Stimulated activated CD4-positive, alpha-beta T cell treated with anti-CD3 and anti-CD28 coated beads, Interleukin-4, amount 100 ng/mL, for 1 hour (primary cell): ENCODE measurements at places on chromosomes 2 and 18.

- DNase-seq: no peak
Measured at GRCh38 chr2:236607471-236608187, 38.0 kb downstream of the ACKR3 start.

- DNase-seq: peak; percentile 64
Measured at GRCh38 chr2:43149482-43150107, 76.8 kb downstream of the ZFP36L2 start.

DNA sequence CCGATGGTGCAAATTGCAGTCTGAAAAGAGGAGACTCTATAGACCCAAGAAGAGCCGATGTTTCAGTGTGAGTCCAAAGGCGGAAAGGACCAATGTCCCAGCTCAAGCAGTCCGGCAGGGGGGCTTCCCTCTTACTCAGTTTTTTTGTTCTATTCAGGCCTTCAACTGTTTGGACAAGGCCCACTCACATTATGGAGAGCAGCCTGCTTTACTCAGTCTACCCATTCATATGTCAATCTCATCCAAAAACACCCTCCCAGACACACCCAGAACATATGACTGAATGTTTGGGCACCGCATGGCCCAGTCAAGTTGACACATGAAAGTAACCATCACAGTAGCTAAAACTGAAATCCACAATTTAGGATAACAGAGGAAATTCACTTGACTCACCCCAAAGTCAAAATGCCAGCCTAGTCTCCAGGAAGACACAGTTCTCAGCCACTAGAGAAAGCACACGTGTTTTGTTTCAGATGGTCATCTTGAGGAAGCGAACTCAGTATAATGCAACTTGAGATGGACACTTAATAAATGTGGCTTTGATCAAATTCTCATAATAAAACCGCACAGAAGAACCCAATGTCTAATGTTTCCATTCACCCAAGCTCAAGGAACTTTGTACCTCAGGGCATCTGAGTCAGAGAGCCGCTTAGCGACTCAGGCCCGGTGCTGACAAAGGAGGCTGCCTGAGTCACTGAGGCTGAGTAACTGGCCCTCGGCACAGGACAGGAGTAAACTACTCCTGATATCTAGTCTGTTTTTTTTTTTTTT, 2.4 kb downstream of the FHL2 start:
- DNase-seq: peak; percentile 51

- no peak for DNase-seq
Measured at GRCh38 chr18:67117804-67118203, 398.7 kb downstream of the DSEL start.

DNA sequence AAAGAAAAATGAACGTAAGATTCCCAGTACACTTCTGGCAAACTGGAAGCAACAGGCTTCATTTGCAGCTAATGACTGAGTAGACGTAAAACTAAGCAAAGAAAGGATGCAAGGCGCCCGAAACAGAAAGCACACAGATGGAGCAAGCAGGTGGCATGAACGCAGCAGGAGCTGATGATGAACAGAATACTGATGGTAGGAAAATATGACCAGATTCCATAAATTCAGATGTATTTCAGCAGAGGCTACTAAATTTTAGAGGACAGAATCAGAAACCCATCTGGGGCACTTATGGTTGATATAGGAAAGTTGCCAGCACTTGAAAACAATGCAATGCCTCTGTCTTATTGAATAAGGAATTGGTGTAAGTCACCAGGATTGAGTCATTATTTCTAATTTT, 658.7 kb upstream of the LINC00305 start:
- no peak for DNase-seq

GRCh38 chr2:128628996-128629395, 310.3 kb upstream of the HS6ST1 start:
- no peak for DNase-seq

DNA sequence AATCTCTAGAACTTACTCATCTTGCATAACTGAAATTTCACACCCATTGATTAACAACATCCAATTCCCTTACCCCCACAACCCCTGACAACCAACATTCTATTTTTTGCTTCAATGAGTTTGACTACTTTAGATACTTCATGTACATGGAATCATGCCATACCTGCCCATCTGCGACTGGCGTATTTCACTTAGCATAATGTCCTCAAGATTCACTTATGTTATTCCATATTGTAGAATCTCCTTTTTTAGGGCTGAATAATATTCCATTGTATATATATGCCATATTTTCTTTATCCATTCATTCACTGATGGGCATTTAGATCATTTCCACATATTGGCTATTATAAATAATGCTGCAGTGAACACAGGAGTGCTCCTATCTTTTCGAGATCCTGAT, 13.8 kb downstream of the CTAGE1 start:
- DNase-seq: no peak

- no peak for DNase-seq
Measured at GRCh38 chr2:7262727-7263126, 345.5 kb downstream of the RNF144A start.

- no peak for DNase-seq
Measured at GRCh38 chr18:27253571-27253970, 68.5 kb upstream of the CHST9 start.

DNA sequence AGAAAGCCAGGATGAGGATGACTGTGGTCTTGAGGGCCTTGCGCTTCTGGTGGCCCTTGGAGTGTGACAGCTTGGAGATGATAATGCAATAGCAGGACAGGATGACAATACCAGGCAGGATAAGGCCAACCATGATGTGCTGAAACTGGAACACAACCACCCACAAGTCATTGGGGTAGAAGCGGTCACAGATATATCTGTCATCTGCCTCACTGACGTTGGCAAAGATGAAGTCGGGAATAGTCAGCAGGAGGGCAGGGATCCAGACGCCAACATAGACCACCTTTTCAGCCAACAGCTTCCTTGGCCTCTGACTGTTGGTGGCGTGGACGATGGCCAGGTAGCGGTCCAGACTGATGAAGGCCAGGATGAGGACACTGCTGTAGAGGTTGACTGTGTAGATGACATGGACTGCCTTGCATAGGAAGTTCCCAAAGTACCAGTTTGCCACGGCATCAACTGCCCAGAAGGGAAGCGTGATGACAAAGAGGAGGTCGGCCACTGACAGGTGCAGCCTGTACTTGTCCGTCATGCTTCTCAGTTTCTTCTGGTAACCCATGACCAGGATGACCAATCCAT, 2.7 kb downstream of the CXCR4 start:
- DNase-seq: no peak

DNA sequence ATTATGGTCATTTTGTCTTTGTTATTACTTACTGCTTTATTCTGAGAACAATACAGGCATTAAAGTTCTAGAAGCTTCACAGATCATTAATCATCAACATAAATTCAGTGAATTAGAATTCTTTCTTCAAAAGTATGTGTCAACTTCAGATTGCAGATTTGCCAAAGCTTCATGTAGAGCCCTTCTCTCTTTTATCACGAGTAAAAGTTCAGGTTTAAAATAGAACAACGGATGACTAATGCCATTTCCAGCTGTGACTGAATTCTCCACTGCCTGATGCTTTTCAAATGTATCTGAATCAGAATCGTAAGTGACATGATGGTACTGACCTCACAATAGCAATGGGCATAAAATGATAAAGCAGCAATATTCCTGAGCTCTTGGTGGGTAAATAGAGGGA, 116.0 kb downstream of the ABCA12 start:
- no peak for DNase-seq

DNA sequence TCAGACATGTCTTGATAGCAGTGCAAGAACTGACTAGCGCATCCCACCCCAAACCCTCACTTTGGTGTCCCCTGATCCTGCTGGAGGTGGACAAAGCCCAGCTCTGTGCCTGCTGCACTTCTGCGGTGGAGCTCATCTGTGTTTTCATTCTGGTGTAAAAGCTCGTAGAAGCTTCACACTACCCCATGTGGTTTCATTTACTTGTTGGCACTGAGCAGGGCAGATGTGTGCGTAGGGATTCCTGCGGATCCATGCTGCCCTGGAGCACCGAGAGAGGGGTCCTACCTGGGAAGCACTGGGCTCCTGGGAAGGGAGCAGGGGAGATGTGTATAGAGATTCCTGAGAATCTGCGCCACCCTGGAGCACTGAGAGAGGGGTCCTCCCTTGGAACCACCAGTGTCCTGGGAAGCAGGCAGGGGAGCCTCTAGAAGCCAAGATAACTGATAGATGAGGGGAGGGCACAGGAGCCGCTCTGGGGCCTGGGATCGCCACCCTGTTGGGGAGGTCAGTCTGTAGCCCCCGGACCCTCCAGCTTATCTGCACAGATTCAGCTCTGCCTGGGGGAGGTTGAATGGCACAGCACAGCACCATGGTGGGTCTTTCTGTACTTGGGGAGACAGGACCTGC, 106.9 kb upstream of the OTOS start:
- DNase-seq: no peak

- no peak for DNase-seq
Measured at GRCh38 chr2:59868981-59869380, 684.5 kb downstream of the BCL11A start.

DNA sequence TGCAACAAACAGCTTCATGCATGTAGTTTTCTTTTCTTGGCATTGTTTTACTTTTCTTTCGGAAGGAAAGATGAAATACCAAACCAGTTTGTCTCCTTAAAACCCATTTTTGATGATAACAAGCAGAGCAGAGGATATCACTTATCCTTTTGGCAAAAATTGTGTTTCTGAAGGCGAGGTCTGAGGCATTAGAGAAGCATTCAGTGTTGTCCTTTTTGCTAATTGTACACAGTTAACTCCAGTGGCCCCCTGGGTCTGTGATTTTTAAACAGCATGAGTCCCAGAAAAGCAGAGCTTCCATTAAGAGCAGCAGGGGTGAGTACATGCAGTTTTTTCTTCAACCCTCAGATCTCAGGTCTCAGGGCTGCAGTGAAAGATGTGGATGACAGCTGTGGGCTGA, 41.3 kb downstream of the TTC39C start:
- no peak for DNase-seq

- DNase-seq: no peak
Measured at GRCh38 chr2:44906972-44907371, 34.5 kb upstream of the SIX3 start.

- no peak for DNase-seq
Measured at GRCh38 chr2:46270384-46270783, 26.8 kb upstream of the EPAS1 start.

DNA sequence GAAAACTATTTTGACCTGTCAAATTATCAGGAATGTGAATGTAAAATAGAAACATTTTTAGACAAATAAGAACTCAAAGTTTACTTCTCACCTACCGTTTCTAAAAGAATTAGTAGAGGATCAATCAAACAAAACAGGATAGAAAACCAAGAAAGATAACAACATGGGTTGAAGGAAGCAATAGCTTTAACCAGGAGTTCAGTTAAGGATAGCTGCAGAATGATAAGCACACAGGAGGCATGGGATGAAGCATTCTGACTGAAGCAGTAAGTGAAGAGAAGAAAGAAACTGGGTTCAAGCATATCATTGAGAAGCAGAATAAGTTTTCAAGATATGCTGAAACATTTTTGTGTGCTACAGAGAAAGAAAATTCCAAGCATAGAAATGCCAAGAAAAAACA, 52.3 kb downstream of the TWSG1 start:
- no peak for DNase-seq

- no peak for DNase-seq
Measured at GRCh38 chr2:156653675-156654074, 217.5 kb downstream of the GPD2 start.
